ENCODE measurements at places on chromosomes 11 and 22. TPM values are rescaled to one million over a fixed set of nuclear protein-coding genes. Genes with fewer than 3 reads are reported as not detected.

OR2AG2 gene
- total RNA-seq = 0.29 TPM

VPREB1 gene
- total RNA-seq = not detected

F2 gene
- not detected for total RNA-seq

ELFN2 gene
- 4.9 TPM for total RNA-seq

SIK2 gene
- 9.9 TPM for total RNA-seq

DLG2 gene
- total RNA-seq = not detected

MUC6 gene
- not detected for total RNA-seq

TSPAN32 gene
- total RNA-seq = under 0.01 TPM

CRYAB gene
- total RNA-seq = 27.1 TPM

CHEK2 gene
- 20.0 TPM for total RNA-seq

OR51B6 gene
- total RNA-seq = not detected

FJX1 gene
- total RNA-seq = 22.2 TPM

PPME1 gene
- 44.0 TPM for total RNA-seq

MUC2 gene
- total RNA-seq = not detected

CBLIF gene
- not detected for total RNA-seq

TLCD5 gene
- 8.6 TPM for total RNA-seq

GRAP2 gene
- total RNA-seq = not detected

SGSM1 gene
- not detected for total RNA-seq

TYMP gene
- total RNA-seq = 40.1 TPM

ENTHD1 gene
- total RNA-seq = not detected

THYN1 gene
- total RNA-seq = 51.4 TPM

DRG1 gene
- total RNA-seq = 91.3 TPM

OR51B2 gene
- not detected for total RNA-seq

OR5D16 gene
- total RNA-seq = not detected

KIAA0930 gene
- total RNA-seq = 28.8 TPM

GAB4 gene
- total RNA-seq = not detected

SCN4B gene
- not detected for total RNA-seq

IGF2 gene
- 17.6 TPM for total RNA-seq

TNRC6B gene
- total RNA-seq = 17.4 TPM

SPDYC gene
- total RNA-seq = not detected

SPTY2D1 gene
- total RNA-seq = 13.5 TPM

DDI1 gene
- not detected for total RNA-seq

EFEMP2 gene
- 140 TPM for total RNA-seq

DENND6B gene
- total RNA-seq = 5.0 TPM

GPHA2 gene
- total RNA-seq = not detected

CCDC15 gene
- 8.0 TPM for total RNA-seq

PANX2 gene
- under 0.01 TPM for total RNA-seq

PDGFD gene
- 4.3 TPM for total RNA-seq

TTC38 gene
- 41.2 TPM for total RNA-seq

TMEM134 gene
- 27.4 TPM for total RNA-seq

ANKRD42 gene
- 6.9 TPM for total RNA-seq

SERPIND1 gene
- 0.71 TPM for total RNA-seq

Measured in myometrial cell (primary cell).